ENCODE measurements at places on chromosomes 1 and 21.

DNA sequence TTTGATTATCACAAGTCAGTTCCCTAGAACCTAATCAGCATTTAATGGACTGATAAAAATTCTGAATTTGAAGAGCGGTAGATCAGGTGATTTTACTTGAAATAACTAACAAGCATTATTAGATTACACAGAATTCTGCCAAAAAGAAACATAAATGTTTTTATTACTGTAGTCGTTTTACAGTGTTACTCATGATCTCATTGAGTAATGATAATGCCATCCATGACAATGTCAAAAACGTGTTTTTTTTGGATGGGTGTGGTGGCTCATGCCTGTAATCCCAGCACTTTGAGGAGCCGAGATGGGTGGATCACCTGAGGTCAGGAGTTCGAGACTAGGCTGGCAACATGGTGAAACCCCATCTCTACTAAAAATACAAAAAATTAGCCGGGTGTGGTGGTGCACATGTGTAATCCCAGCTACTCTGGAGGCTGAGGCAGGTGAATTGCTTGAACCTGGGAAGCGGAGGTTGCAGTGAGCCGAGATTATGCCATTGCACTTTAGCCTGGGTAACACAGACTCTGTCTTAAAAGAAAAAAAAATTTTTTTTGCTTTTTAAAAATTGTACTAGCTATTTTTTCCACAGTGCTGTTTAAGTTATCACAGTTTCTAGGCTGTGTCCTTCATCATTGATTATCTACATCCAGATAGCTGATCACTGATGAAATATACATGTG lies 56.6 kb downstream of the LAMC1 start:
- no peak for DNase-seq

GRCh38 chr21:45432575-45433255 lies 27.8 kb downstream of the COL18A1 start:
- DNase-seq, result no peak

GRCh38 chr1:200292699-200293098 lies 117.1 kb downstream of the ZNF281 start:
- no peak for DNase-seq

DNA sequence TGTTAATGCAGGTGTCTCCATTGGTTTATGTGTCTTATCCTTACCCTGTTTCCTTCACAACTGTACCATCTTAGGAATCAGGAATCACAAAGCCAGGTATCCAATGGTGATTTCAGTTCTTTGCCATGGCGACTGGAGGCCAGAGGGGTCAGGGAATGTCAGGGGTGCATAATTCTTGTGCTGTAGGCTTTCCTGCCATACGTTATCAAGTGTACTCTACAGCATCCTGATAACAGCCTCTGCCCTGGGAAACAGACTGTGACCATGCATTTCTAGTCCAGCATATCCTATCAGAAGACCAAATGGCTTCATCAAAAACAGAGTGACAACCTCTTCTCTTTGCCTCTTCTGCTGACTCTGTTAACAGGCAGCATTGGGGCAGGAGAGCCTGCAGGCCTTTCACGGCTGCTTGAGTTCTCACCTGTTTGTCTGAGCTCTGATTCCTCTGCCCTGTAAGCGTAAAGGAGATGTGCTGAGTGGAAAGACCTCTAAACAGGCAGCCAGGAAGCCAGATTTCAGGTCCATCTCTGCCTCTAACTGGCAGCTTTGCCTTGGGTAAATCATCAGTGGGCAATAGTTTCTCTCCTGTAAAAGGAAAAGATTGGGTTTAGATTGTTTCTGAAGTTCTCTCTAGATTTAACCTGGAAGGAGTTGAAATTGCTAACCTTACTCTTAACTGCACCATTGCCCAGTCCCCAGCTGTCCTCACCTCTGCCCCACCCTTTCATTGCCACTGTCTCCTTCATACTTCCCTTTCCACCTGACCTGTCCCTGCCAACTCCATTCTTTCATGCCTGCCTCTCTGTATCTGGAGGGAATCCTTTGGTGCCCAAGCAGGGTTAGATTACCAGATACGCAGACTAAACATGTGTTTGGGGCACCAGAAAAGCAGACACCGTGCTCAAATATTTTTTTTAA lies 80.2 kb downstream of the LRRC8D start:
- no peak for DNase-seq

GRCh38 chr1:224815647-224816046 lies 113.8 kb upstream of the DNAH14 start:
- no peak for DNase-seq

DNA sequence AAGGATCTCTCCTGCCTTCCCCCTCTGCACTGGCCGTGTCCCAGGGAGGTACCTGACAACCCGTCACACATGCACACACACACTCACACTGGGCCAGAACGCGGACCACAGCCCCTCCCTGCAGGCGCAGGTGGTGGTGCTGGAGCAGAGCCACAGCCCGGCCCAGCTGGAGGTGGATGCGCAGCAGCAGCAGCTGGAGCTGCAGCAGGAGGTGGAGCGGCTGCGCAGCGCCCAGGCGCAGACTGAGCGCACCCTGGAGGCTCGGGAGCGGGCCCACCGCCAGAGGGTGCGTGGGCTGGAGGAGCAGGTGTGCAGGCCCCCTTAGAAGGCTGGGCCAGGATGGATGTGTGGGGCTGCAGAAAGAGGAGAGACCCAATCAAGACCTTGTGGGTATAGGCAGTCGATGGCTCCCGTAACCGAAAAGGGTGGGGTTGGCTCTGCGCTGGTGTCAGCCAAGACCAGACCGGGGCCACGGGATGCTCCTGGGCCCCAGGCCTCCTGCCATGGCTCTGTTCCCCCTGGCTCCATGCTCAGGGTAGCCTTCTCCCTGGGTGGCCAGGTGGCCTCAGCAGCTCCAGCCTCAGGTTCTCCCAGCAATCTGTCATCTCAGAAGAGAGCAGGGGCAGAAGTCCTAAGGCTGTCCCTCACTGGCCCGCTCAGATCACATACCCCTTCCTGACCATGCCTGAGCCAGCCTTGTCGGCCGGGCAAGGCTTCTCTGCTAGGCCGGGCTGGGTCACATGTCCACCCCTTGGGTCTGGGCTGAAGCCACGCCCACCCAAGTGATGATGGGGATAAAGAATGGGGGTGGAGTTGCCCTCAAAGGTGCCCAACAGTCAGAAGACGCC lies 8.9 kb downstream of the MFAP2 start:
- DNase-seq, result no peak

- DNase-seq, result no peak
Observed at GRCh38 chr1:41622859-41623732, 138.6 kb upstream of the EDN2 start.

DNA sequence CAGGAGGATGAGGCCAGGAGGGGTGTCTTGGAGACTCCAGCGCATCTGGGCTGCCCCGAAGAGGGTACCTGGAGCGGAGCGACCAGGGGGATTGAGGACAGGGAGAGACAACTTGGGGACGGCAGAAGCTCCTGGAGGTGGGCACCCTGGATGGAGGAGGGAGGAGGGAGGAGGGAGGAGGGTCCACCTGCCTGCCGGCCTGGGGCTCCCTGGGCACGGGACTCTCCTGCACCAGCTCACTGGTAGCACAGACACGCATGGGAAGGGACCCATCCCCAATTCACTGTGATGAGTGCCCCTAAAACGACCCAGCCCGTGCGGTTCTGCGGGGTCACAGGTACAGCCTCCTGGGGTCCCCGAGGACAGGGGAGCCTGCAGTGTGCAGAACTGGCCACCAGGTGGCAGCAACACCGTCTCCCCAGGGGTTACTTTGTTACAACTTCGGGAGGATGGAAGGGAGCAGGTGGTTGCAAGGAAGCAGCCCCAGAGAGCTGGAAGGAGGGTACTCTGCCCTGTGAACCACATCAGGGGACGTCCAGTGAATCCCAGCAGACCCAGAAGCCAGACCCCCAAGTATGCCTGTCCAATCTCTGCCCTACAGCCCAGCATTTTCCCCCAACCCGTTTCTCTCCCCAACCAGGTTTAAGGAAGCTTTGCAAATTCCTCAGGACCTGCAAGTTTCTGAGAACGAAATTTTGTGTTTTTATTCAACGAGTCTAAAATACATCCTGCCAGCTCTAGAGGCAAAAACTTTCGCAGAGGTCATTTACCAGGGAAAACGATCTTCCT lies 482.4 kb downstream of the NPHP4 start:
- DNase-seq, result peak; percentile 59

GRCh38 chr1:155529929-155530328 lies 32.7 kb downstream of the ASH1L start:
- no peak for DNase-seq

GRCh38 chr1:153922076-153922971 lies 448 bp downstream of the GATAD2B start:
- DNase-seq, result peak; percentile 46

- no peak for DNase-seq
Observed at GRCh38 chr1:169509354-169509753, 23.6 kb upstream of the SLC19A2 start.

- peak; percentile 38 for DNase-seq
Observed at GRCh38 chr1:160078512-160079195, 2.7 kb upstream of the KCNJ9 start.

DNA sequence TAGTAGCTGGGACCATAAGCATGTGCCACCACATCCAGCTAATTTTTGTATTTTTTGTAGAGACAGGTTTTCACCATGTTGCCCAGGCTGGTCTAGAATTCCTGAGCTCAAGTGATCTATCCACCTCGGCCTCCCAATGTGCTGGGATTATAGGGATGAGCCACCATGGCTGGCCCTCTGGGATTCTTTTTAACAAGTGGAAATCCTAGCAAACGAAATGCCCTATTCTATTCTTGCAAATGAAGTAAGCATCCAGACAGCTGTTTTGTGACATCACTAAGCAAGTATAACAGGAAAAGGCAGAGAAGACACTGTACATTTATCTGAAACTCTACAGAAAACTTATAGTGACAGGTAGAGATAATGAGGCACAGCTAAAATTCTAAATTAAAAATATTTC lies 86.4 kb downstream of the DDAH1 start:
- DNase-seq, result no peak
